Left kidney (tissue), 8 donors: ENCODE measurements at places on chromosomes 16 and 17. TPM values are rescaled to one million over a fixed set of nuclear protein-coding genes. Genes with fewer than 3 reads are reported as not detected.

Gene HOXB3
- 224 TPM for polyA plus RNA-seq

Gene CLEC19A
- polyA plus RNA-seq, result 0.05 TPM

Gene KCNJ18
- not detected for polyA plus RNA-seq

Gene DPEP3
- polyA plus RNA-seq, result 0.08 TPM

Gene FN3K
- 29.7 TPM for polyA plus RNA-seq

Gene AHSP
- 3.0 TPM for polyA plus RNA-seq

Gene TP53TG3F
- not detected for polyA plus RNA-seq

Gene CCDC200
- 44.1 TPM for polyA plus RNA-seq

Gene SHISA6
- 1.8 TPM for polyA plus RNA-seq

Gene RSKR
- 30.4 TPM for polyA plus RNA-seq

Gene ABI3
- polyA plus RNA-seq, result 4.2 TPM

Gene TERB1
- polyA plus RNA-seq, result 0.12 TPM

Gene CRYM
- polyA plus RNA-seq, result 10.4 TPM

Gene FOXC2
- 38.8 TPM for polyA plus RNA-seq

Gene MPO
- polyA plus RNA-seq, result 2.4 TPM

Gene EME2
- 10.7 TPM for polyA plus RNA-seq

Gene CRHR1
- polyA plus RNA-seq, result 0.47 TPM

Gene GNAO1
- polyA plus RNA-seq, result 5.7 TPM

Gene SOX9
- polyA plus RNA-seq, result 17.8 TPM

Gene CDH11
- polyA plus RNA-seq, result 169 TPM

Gene CCDC144A
- 12.0 TPM for polyA plus RNA-seq

Gene TPSD1
- not detected for polyA plus RNA-seq

Gene ASPA
- polyA plus RNA-seq, result 33.2 TPM
